ENCODE measurements at places on chromosomes 13 and 19.

DNA sequence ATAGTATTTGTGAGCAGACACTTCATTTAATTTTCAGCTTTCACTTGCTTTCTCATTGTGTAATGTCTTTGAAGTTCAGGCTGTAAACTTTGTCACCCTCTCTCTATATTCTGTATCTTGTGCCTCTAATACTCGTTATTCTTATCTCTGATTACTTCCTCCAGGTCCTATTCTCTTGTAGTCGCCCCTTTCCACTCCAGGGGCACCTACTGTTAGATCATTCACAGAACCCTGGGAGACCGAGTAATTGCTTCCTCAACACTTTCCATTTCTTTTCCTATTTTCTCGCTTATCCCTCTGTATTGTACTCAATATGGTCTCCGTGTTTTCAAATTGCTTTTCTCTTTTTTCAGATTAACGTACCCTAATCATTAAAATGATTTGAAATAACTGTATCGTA is 93.9 kb upstream of the TDRD3 start:
- no peak for DNase-seq

GRCh38 chr13:50990065-50990817 is 80.7 kb downstream of the RNASEH2B start:
- no peak for DNase-seq

DNA sequence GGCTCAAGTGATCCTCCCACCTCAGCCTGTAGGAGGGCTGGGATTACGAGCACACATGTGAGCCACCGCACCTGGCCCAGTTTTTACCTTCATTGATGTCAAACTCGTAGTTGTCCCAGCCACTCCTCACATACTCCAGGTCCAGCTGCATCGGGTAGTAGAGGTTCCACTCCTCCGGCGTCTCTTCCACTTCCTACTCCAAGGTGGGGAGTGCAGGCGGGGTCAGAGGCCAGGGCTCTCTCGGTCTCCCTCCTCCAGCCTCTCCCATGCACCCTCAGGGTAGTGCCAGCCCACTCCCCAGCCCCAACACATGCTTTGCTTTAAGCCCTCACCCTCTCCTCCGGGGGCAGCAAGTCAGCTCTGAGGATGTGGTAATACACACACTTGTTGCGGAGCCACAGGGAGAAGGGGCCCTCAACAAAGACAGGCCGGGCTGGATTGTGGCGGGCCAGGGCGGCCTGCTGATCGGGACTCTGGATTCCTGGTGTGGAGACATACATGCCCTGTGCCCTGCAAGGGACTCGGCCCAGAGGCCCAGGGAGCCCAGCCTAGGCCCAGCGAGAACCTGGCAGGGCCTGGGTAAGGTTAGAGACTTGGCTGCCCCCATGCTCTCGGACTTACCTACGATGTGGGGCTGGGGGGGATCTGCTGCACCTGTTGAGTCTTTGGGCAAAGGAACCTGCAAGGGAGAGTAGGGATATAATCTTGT is 1.9 kb upstream of the ZNF653 start:
- no peak for DNase-seq

GRCh38 chr13:71577127-71577526 is 289.9 kb downstream of the DACH1 start:
- DNase-seq = no peak

- peak; percentile 9 for DNase-seq
These were observed 216.2 kb downstream of the IRS2 start for GRCh38 chr13:109569958-109570711.

GRCh38 chr19:51410950-51411748 is 6.3 kb downstream of the SIGLEC10 start:
- DNase-seq = no peak

- no peak for DNase-seq
These were observed 1.2 kb downstream of the KCNRG start for GRCh38 chr13:50016444-50016843.

GRCh38 chr19:3774621-3775373 is 2.8 kb upstream of the RAX2 start:
- DNase-seq = no peak

- no peak for DNase-seq
These were observed 71.6 kb downstream of the TM9SF2 start for GRCh38 chr13:99572921-99573320.

- no peak for DNase-seq
These were observed 5.6 kb downstream of the SIGLEC7 start for GRCh38 chr19:51147663-51148062.

Data from GM13977 (cell line).